Omental fat pad (tissue), 4 donors: ENCODE measurements at places on chromosomes 4 and X.

GRCh38 chr4:46949822-46950221, 40.8 kb upstream of the COX7B2 start:
- no peak for DNase-seq

DNA sequence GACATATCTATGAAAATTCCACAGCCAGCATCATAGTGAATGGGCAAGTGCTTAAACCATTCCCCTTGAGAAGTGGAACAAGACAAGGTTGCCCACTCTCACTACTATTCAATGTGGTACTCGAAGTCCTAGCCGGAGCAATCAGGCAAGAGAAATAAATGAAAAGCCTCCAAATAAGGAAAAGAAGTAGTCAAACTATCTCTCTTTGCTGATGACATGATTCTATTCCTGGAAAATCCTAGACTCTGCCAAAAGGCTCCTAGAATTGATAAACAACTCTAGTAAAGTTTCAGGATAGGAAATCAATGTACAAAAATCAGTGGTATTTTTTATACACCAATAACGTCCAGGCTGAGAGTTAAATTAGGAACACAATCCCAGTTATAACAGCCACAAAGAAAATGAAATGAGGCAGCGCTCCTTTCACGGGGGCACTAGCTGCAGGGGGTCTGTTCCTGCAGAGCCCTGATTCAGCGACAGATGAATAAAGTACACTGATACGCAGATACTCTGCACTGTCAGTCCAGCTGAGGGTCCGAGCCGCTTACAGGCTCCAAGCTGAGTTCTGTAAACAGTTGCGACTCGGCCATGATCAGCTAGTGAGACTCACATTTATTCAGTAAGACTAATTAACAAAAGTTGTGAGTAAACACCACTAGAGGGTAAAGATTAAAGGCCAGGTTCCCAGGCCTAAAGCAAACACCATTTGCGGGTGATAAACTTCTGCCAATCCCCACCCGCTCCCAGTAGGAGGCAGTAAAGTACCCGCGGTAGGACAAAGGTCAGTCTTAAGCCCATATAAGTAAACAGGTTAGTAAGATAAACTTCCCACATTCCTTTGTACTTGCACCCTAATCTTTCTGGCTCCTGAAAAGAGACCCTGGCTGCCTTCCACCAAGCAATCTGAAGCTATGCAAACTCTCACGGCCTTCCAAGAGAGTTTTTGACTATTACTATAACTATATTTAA, 290.6 kb upstream of the GRID2 start:
- DNase-seq, result no peak

- DNase-seq, result no peak
These were observed 121.9 kb downstream of the PALLD start for GRCh38 chr4:168618577-168619265.

GRCh38 chr4:13966231-13967195, 339.0 kb upstream of the BOD1L1 start:
- no peak for DNase-seq

GRCh38 chr4:126061655-126062054, 746.9 kb downstream of the FAT4 start:
- DNase-seq, result no peak

DNA sequence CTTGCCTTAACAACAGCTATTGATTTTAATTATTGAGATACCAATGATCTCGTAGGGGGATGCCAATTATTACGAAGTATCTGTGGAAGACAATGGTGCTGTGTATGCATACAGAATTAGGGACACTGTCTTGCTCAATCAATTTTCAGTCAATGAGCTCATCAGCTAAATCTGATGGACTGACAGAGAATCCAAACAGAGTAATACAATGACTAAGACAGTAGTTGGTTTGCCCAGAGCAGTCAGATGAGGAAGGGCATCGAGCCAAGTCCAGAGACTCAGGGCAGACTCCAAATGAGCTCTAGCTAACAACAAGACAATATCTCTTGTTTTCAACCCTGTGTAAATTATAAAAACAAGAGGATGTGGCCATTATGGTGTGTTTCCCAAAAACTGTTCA, 14.7 kb upstream of the GSX2 start:
- DNase-seq, result no peak

DNA sequence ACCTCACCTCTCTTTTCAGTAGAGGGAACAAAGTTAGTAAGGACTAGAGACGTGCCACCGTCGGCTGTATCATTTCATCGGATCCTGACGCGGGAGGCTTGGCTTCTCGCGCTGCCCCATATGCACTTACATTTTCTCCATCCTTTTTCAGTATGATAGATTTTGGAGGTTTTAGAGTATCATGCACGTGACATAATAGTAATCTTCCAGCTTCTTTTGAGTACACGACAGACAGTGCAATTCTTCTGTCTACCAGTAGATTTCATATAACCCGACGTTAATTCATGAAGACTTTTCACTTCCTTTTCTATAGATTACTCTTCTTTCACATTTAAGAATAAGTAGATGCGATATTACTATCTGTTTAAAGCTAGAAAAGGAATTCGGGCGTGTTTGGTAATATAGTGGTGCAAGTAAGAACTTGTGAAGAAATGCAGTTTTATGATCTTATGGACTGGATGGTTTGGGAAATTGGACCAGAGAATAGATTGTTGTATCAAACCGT, 1.0 kb downstream of the CDS1 start:
- no peak for DNase-seq

DNA sequence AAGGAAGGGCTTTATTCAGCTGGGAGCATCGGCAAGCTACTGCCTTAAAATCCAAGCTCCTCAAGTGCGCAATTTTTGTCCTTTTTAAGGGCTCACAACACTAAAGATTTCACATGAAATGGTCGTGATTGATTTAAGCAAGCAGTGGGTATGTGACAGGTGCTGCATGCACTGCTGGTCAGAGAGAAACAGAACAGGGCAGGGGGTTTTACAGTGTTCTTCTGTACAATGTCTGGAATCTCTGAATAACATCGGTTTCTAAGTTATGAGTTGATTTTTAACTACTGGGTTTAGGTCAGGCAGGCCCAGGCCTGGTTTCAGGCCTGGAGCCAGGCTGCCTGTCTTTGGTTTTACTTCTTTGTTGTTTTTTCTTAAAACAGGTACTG, 6.0 kb downstream of the UGT2B17 start:
- DNase-seq, result no peak

DNA sequence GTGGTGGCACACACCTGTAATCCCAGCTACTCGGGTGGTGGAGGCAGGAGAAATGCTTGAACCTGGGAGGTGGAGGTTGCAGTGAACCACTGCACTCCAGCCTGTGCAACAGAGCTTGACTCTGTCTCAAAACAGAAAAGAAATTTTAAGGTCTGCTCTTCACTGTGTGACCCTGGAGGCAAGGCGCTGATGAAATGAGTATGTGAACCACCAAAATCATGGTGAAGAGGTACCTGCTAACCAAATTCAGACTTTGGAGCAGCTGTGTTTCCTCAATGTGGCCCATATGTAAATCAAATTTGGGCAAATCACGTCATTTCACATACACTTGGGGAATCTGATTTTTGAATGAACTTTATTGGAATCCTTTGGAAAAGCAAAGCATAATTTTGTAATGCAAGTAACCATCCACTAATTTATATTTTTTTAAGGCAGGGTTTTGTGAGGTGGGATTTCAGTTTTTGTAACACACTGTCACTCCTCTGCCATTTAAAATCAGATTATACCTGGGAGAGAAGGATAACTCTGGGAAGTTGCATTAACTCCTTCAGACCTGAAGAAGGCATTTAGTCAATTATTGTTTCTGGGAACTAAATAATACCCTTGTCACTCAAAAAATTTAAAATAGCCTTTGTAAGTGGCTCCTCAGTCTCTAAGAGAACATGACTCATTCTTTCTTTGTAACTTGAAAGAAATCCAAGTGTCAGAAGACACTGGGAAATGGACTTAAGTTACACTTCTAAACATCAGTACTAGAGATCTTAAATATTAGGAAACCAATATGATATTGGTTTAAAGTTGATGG, 24.0 kb downstream of the DOCK11 start:
- DNase-seq, result no peak

GRCh38 chrX:140090800-140091124, 125.4 kb upstream of the CXorf66 start:
- no peak for DNase-seq

DNA sequence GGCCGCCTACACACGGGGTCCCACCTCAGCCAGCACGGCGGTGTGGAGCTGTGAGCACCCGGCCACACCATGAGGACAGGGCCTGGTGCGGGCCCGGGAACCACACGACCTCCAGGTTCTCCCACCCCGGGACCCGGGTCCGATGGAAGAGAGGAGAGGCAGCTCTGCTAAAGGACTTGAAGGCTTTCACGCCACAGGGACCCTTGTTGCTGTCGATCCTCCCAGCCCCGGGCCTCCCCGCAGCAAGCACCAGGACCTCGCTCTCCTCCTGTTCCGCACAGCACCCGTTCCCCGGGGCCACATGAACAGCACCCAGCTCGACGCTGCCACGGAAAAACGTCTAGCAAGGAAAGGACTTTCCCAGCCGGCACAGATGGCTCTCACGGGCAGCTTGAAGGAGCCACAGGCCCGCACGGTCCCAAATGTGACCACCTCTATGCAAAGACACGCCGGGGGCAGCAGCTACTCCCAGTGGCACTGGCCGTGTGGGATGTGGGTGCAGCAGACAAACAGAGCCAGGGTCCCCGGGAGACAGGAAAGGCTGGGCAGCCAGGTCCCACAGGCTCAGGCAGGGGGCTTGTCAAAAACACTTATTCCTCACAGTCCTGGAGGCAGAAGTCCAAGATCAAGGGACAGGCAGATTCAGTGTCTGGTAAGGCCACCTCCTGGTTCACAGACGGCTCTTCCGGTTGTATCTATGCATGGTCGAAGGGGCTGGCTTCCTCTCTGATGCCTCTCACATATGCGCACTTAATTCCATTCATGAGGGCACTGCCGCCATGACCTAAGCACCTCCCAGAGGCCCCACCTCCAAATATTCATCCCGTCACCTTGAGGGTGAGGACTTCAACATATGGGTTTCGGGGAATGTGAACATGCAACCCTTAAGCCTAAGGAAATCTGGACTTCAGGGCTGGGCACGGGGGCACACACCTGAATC, 24.7 kb downstream of the FAM53A start:
- no peak for DNase-seq

DNA sequence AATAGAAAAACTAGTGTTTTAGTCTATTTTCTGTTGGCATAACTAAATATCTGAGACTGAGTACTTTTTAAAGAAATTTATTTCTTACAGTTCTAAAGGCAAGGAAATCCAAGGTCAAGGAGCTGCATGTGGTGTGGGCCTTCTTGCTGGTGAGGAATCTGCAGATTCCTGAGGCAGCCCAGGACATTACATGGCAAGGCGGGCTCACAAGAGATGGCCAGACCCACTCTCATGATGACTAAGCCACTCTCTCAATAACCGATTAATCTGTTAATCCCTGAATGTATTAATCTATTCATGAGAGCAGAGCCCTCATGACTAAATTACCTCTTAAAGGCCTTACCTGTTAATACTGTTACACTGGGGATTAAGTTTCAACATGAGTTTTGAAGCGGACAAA, 340.8 kb downstream of the GRXCR1 start:
- no peak for DNase-seq

DNA sequence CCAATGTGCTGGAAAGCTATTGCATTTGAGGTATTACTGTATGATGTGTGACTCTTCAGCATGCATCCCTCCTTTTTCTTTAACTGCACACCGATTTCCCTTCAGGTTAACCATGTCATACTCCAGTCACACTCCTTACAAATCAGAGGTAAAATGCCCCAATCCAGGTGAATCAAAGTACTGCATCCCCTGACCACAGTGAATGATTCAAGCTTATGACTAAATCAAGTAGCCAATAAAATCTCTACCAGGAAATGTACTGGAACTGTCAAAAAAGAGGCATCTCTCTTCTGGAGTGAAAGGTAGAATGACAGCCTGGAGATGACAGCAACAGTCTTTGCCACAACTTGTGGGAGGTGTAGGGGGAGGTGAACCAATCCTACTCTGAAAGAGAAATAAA, 10.4 kb downstream of the ADAMTS3 start:
- DNase-seq, result no peak

GRCh38 chrX:134167591-134168203, 69.3 kb upstream of the CCDC160 start:
- DNase-seq, result no peak
